Left ventricle myocardium superior (tissue), 1 donor: ENCODE measurements at places on chromosomes 2 and 18. TPM values are rescaled to one million over a fixed set of nuclear protein-coding genes. Genes with fewer than 3 reads are reported as not detected.

The LANCL1 gene
- total RNA-seq, result 57.8 TPM

- no peak for DNase-seq
Measured at GRCh38 chr2:158179660-158180059, 78.0 kb downstream of the UPP2 start.

GRCh38 chr2:171163261-171163660 lies 2.6 kb upstream of the TLK1 start:
- no peak for DNase-seq

DNA sequence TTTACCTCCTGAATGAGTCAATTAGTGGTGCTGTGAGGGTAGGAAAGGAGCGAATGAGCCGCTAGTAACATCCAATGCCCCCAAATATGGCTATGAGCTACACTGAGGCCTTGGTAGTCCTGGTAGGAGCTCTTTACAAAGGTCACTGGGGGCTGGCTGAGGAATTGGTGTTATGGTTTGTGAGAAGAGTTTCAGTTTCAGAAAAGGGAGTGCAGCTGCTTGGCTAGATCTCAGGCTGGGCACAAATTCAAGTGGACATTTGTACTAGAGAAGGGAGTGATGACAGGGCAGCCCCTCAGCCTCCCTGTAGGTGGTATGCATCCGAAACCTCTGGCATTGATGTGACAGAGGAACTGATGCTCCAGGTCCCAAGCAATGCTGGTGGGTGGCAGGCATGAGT lies 13.9 kb upstream of the PAIP2B start:
- DNase-seq, result peak; percentile 45

The CNTNAP5 gene
- not detected for total RNA-seq

The SF3B6 gene
- 58.2 TPM for total RNA-seq

DNA sequence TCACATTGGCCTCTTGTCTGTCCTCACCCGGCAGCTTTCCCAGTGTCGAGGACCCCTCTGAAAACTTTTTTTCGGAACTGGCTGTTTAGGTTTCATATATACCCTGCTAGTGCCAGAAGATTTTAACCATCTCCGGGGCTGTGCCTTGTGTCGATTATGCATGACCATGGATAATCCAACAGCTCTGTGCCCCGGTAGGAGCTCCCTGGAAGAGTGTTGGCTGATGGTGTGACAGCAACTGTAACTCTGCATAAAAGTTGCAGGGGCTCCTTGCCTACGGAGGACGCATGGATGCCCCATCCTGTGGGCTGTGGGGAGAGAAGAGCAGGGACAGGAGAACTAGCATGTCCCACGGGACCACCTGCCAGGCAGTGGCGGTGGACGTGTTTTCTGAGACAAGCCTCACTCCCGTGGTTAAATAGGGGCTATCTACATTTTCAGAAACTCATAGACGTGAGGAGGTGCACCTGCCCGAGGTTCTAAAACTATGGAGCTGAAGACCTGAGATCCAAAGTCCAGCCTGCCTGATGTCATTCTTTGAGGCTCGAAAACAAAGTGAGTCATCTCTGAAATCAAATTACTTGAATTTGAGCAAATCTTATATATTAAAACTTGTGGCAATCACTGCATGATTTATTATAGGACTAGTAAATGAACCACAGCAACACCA lies 437.2 kb upstream of the HS6ST1 start:
- DNase-seq, result no peak

DNA sequence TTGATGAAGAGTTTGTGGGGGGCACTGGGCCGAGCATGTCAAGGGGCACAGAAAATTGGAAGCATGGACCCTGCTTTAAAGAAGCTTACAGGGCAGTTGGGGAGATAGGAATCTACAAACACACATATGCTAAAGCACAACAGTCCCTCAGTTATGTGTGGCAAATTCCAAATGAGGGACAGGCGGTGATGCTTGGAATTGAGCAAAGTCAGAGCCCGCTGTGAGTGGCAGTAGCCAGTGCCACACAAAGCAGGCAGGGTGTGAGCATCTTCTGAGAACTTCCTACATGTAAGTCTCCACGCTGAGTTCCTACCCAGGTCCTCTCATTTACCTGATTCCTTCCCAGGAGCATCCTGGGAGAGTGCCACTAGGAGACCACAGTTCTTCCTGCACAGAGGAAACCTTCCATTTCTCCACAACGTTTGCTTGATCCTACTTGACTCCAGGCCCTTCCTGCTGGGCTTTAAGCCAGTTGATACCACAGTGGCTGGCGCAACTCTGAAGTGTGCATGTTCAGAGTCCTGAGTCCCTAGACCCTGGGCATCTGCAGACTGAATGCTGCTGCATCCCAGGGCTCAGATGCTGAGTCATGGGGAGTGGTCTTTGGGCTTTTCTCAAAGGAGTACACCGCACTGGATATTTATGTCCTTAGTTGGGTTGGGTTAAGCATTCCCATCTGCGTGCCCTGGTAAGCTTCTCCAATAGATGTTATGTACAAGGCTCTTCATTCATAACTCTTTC lies 287.3 kb upstream of the REV1 start:
- no peak for DNase-seq

DNA sequence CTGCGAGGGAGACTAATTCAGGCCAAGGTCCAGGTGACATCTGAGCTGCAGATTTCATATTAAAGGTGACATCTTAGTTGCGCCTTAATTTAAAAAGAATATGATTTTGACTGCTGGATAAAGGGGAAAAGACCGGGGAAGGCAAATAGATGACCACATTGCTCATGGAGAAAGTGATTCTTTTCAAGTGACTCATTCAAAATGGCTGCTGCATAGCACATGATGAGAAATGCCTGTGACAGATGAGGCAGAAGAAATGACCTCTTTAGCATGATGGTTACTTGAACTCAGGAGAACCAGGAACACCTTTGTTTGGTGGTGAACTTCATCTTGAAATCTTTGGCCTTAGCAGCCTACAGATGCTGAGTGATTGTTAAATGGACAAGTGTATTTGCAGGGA lies 385.8 kb upstream of the TRIB2 start:
- DNase-seq, result no peak

The NUP35 gene
- total RNA-seq, result 7.6 TPM

GRCh38 chr2:108345951-108346350 lies 31.8 kb upstream of the SULT1C4 start:
- no peak for DNase-seq

The ASB18 gene
- total RNA-seq, result 3.8 TPM

DNA sequence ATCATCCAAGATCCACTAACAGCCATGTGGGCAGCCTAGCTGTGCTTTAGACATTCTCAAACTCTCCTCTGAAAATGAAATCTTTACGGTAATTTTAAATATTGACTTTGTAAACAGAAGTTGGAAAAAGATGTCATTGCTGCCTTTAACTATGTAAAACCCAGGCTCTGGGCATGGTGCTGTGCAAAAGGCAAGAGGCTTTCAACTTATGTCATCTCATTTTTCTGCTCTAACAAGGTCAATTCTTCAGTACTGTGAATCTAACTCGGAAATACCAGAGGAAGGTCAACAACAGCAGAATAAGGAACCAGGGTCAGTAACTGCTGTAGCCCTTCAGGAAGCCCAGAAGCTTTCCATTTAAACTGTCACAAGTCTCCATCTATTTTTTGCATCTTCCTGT lies 37.0 kb upstream of the MPP4 start:
- DNase-seq, result no peak

The HOXD10 gene
- total RNA-seq, result not detected

- peak; percentile 30 for DNase-seq
Measured at GRCh38 chr2:220078439-220078838, 451.0 kb downstream of the SLC4A3 start.

The C2orf81 gene
- 0.79 TPM for total RNA-seq

DNA sequence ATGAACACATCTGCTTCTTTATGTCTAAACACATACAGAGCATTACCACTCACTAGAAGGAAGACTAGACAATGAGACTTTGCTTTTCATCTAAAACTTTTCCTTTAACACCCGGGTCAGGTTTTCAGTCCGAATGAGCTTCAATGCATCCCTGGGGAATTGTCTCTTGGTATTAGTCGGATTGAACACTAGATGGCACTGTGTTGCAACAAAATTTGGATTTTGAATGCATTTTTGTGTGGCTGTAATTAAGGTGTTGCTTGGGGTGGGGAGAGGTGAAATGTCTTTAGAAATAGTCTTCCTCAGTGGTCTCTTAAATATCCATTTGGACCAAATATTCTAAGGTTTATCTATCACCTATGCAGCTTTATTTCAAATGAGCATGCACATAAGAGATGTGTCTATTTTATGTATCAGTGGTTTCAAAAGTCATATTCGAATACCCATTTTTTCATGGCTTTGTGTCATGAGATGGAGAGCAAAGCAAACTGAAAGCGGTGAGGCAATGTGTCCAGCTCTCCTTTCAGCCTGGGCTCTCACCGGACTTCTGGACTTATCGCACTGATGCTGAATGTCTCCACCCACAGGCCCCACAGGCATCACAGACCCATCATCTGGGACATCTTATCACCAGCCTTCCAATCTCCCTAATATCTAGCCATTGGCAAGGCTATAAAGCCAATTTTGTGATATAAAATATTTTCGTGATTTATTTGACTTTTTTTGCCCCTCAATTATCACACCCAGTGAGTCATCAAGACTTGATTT lies 510.3 kb downstream of the RNF144A start:
- DNase-seq, result no peak

The PARD3B gene
- 6.5 TPM for total RNA-seq

- no peak for DNase-seq
Measured at GRCh38 chr2:187481543-187481942, 33.5 kb upstream of the CALCRL start.

DNA sequence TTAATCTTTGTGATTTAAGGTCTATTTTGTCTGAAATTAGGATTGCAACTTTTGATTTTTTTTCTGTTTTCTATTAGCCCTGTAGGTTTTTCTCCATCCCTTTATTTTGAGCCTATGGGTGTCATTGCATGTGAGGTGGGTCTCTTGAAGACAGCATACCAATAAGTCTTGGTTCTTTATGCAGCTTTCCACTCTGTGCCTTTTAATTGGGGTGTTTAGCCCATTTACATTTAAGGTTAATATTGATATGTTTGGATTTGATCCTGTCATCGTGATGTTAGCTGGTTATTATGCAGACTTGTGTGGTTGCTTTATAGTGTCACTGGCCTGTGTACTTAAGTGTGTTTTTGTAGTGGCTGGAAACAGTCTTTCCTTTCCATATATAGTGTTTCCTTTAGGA lies 17.7 kb downstream of the EHBP1 start:
- no peak for DNase-seq

GRCh38 chr2:172461591-172462372 lies 34.4 kb downstream of the ITGA6 start:
- peak; percentile 78 for DNase-seq

GRCh38 chr2:96945014-96945413 lies 41.4 kb downstream of the FAM178B start:
- no peak for DNase-seq

GRCh38 chr2:66305718-66306117 lies 129.2 kb upstream of the MEIS1 start:
- DNase-seq, result peak; percentile 79

DNA sequence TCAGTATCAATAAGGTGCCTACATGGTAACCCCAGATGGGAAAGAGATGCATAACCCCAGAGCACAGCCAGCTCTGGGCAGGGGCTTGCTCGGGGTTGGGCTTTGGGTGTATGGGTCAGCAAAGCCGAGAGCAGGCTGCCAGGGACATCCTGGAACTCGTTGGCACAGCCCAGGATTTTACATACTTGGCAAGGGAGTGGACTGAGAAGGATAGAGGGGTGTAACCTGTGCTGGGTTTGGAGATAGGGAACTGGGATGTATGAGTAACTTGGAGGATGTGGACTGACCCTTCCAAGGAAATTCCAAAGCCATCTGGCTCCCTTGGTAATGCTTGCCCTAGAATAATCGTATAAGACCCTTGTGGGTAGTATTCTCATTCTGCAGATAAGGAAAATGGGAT lies 44.2 kb downstream of the GPR39 start:
- DNase-seq, result no peak

DNA sequence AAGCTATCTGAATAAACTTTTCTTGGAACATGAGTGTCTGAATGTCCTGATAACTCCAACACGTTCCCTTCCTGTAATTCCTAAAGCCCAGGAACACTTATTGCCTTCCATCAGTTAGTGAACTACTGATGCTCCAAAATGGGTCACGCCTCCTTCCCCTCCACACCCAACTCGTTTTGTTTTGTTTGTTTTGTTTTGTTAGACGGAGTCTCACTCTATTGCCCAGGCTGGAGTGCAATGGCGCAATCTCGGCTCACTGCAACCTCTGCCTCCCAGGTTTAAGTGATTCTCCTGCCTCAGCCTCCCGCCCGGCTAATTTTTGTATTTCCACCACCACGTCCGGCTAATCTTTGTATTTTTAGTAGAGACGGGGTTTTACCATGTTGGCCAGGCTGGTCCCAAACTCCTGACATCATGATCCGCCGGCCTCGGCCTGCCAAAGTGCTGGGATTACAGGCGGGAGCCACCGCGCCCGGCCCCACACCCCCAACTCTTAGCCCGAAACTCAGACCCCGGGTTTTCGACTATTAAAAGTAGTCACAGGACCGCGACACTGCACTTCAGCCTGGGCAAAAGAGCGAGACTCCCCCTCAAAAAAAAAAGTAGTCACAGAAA lies 774 bp downstream of the IER3IP1 start:
- DNase-seq, result peak; percentile 35

GRCh38 chr2:197810016-197810415 lies 5.6 kb downstream of the PLCL1 start:
- DNase-seq, result no peak

- DNase-seq, result no peak
Measured at GRCh38 chr2:15260835-15261234, 300.3 kb downstream of the NBAS start.

- DNase-seq, result no peak
Measured at GRCh38 chr2:99240431-99240830, 15.0 kb downstream of the LYG2 start.

DNA sequence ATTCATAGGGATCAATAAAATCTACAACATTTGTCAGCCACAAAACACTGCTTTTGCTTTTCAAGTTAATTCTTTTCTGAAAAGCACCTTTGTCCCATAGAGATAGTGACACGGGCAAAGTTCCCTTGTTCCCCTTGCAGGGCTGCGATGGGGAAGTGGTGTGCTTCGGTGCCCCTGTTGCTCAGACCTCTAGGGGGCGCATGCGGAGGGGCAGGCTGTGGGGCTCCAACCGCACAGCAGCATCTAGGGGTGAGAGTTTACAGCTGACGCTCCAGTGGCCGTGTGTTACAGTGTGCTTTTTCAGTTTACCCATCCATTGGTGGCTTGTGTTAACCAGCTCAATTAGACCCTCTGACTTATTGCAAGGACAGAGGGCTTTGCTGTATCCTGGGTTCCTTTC lies 1432.2 kb upstream of the ACVR2A start:
- no peak for DNase-seq

The BOK gene
- 3.6 TPM for total RNA-seq

DNA sequence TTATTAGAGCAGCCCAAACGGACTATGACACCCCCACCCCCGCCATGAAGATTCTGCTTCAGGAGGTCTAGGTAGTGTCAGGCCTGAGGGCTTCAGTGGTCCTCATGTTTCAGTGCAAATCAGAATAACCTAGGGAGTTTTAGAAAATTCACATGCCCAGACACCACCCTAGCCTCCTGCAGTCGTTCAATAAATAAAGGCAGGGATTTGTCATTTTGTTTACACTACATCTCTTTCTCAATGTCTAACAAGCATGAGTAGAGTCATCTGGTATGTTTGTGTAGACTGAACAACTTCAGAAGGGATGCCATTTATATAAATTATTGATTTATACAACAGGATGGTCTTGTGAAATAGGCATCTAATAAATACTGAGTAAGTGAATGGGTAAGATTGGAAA lies 112.1 kb upstream of the SERPINE2 start:
- no peak for DNase-seq
